ENCODE measurements at places on chromosomes 7 and 10.
A peak's percentile ranks its signal among the peaks of the same experiment; 100 is the strongest.

GRCh38 chr7:135692055-135692454 lies 29.7 kb downstream of the STMP1 start:
- no peak for DNase-seq

GRCh38 chr7:52749880-52750279 lies 285.6 kb upstream of the POM121L12 start:
- DNase-seq: no peak

GRCh38 chr10:61089251-61089650 lies 145.3 kb upstream of the RHOBTB1 start:
- no peak for DNase-seq

- no peak for DNase-seq
Observed at GRCh38 chr10:19967981-19968380, 151.7 kb downstream of the PLXDC2 start.

DNA sequence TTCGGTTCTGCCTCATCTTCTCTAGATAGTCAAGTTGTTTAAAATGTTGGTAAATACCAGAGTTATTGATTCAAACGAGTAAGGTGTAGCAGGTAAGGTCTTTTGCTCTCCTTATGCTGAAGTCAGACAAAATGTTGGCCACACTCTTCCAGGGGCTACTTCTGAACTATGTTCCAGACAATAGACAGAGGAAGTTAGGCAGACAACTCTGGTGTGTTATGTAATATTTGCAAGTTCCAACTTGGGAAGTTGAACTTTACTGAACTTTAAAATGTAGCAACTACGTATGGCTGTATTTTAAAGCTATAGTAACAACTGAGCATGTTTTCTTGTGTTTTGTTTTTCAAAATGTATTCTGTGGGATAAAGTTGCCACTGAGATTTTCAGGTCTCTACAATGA lies 125.7 kb upstream of the NEBL start:
- DNase-seq: peak; percentile 26

- peak; percentile 20 for DNase-seq
Observed at GRCh38 chr10:35643151-35644049, 1.3 kb upstream of the FZD8 start.

- DNase-seq: no peak
Observed at GRCh38 chr10:71836596-71836974, 14.5 kb downstream of the PSAP start.

GRCh38 chr10:105024184-105024583 lies 383.1 kb downstream of the SORCS3 start:
- no peak for DNase-seq

DNA sequence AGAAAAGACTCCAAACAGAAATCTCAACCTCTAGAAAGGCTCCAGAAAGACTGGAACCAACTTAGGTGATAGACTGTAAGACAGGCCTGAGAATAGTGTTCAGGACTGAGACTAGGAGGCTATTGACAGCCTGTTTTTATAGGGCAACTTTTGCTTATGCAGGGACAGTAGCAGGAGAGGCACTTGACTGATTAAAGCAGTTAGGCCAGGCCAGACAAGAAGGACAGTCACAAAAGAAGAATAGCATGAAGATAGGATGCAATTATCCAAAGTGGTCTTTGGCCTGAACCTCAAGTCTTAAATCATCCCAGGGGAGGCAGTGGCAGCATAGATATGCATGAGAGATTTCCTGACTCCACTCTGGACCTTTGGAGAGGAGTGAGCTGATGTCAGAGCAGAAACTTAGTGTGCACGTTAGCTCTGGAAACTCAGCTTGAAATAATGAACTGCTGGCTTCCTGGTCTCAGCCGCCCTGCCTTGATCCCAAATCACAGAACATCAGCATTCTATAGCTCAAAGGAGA lies 290.6 kb downstream of the SORCS3 start:
- DNase-seq: no peak

DNA sequence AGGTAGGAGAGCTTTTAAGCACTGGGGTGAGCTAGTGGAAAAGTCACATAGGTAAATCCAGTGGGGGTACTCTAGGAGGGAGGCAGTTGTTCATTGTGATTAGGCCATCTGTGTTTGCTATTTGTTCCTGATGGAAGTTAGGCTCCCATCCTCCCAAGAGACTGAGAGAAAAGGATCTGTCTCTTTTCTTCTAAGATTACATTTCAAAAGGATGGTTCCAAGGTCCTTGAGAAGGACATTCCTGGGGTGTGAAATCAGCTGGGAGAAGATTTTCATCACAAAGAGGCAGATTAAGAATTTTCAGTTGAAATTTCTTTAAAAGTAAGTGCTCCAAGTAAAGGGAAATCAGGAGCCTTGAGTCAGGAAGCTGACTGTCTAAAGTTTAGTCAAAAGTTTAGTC lies 210.8 kb upstream of the CSTF2T start:
- DNase-seq: no peak

- no peak for DNase-seq
Observed at GRCh38 chr7:44646176-44646920, 39.9 kb downstream of the OGDH start.

DNA sequence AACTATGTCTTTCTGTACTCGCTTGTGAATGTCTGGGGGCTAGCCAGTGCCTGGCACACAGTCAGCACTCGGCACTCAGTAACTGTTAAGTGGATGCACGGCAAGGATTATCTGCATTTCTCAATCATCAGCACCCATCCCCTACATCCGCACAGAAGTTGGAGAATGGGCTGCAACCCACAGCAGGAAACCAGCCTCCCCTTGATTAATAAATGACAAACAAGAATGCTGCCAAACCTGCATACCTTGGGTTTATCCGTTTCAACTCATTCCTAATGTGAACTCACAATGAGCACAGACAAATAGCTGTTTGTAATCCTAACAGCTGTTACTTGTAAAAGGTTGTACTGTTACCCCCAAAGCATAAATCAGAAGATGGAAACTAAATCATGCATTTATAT lies 28.9 kb downstream of the PPP1R3C start:
- no peak for DNase-seq

GRCh38 chr10:62860946-62861345 lies 44.8 kb upstream of the EGR2 start:
- DNase-seq: no peak

GRCh38 chr7:4629287-4629895 lies 52.7 kb upstream of the FOXK1 start:
- DNase-seq: no peak

DNA sequence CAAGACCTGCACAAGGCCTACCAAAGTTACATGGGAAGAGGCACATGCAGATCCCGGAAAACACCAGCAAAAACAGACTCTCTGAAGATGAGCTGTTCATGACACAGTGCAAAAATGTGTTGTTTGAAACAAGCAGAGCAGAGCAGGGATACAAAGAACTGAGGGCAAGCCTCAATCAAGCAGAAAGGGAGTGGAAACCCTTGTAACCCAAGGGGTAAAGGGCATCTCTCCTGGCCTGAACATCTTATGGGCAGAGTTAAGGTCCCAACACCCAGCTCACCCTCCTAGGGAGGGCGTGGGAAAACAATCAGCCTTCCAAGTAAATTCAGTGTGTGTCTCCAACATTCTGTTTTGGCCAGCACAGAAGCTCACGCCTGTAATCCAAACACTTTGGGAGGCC lies 10.5 kb downstream of the PSPH start:
- DNase-seq: no peak
